Kasumi-1 (cell line): ENCODE measurements at places on chromosomes 3 and 15.

DNA sequence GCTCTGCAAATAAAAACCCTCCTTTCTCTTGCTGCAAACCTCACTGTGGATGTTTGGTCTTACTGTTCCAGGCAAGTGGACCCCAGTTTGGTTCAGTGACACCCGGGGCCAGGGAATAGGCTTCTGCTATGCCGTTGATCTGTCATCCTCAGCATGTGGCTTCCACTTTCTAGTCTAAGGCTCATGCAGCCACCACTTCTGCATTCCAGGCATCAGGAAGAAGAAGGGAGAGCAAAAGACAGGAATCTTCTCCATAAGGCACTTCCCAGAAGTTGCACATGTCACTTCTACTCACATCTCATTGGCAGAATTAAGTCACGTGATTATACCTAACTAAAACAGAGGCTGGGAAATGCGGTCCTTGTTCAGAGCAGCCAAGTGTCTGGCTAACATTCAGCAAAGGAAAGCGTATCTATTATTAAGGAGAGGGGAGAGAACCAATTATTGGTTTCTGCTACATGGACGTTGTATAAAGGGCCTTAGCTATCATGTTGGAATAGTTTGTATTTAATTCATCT lies 173.6 kb upstream of the PFN2 start:
- DNase-seq = no peak

- DNase-seq = peak; percentile 54
Observed at GRCh38 chr3:49255112-49255511, 21.9 kb downstream of the C3orf62 start.

DNA sequence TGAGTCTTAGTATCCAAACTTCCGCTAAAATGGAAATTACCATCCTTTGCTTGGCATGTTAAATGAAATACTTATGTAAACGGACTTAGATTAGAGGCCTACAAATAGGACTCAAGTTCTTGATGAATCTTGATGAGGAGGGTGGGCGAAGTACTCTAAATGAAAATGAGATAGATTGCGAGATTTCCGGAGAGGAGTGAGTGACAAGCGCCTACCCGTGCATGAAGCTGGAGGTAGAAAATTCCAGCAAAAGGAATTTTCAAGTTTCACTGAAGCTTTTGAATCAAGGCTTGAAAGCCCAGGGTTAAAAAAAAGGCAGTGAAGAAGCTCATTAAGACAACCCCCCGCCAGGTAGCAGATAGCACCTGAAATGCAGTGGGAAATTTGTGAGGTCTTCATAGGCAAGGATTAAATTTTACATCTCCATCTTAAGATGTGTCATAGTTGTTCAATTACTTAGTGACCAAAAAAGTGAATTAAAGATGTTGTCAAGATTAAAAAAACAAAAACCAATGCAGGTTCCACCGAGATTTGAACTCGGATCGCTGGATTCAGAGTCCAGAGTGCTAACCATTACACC lies 655 bp upstream of the RAB11A start:
- DNase-seq = peak; percentile 71

DNA sequence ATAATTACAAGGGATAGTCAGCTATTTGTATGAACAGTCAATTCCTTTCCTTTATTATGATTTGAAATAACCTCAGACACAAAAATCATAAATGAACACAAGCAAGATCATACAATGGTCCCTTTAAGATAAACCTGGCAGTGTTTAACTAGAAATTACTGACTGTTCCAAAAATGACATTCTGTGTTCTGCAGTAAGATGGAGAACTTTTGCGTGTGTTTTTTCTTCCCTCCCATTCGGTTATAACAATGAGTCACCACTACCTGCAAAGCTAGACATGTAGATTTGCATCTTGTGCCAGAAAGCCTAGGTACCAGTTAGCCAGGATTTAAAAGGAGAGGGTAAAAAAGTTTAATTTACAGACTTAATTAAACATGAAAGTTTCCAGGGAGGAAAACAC lies 248.2 kb upstream of the ADAMTS9 start:
- DNase-seq = no peak

DNA sequence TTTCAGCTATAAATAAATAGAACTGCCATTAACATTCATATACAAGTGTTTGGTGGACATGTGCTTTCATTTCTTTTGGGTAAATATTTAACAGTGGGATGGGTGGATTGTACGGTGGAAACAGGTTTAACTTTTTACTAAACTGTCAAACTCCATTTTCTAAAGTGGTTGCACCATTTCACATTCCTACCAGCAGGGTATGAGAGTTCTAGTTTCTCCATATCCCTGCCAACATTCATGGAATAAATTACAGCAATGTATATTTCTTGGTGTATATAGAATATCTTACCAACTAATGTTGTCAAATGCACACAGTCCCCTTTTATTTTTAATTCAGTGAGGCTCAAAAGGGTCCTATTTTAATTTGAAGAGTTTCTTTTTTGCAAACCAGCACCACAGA lies 71.3 kb upstream of the CTXND1 start:
- DNase-seq = no peak

GRCh38 chr3:132090921-132091320 lies 56.1 kb upstream of the CPNE4 start:
- no peak for DNase-seq

DNA sequence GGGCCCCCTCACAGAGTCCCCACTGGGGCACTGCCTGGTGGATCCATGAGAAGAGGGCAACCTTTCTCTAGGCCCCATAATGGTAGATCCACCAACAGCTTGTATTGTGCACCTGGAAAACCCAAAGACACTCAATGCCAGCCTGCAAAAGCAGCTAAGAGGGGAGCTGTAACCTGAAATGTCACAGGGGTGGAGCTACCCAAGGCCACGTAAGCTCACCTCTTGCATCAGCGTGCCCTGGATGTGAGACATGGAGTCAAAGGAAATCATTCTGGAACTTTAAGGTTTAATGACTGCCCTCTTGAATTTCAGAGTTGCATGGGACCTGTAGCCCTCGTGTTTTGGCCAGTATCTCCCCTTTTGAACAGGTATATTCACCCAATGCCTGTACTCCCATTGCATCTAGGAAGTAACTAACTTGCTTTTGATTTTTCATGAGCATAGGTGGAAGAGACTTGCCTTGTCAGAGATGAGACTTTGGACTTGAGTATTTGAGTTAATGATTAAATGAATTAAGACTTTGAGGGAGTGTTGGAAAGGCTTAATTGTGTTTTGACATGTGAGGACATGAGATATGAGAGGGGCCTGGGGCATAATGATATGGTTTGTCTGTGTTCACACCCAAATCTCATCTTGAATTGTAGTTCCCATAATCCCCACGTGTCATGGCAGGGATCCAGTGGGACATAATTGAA lies 900.9 kb upstream of the ROBO1 start:
- DNase-seq = no peak

- DNase-seq = no peak
Observed at GRCh38 chr3:49054344-49054862, 25.2 kb upstream of the IMPDH2 start.

GRCh38 chr3:192259661-192260060 lies 467.7 kb downstream of the FGF12 start:
- no peak for DNase-seq

GRCh38 chr15:44738340-44738984 lies 2.1 kb downstream of the TRIM69 start:
- DNase-seq = peak; percentile 54

DNA sequence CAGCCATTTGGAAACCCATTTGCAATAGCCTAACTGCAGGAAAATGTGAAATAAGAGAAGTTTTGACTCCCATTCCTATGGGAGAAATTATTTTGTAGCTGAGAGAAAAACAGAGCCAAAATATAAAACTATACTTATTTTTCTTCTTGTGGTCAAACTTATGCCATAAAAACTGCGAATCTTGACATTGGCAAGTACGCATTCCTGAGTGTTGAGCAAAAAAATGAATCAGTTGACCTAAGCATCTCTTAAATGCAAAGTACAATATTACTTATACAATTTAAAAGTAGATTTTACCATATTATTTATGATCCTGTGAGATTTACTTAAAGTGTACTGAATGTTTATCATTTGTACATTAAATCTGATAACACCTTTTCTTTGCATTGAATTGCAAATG lies 50.1 kb upstream of the CMC1 start:
- no peak for DNase-seq

- DNase-seq = no peak
Observed at GRCh38 chr15:91872356-91873137, 19.0 kb downstream of the SLCO3A1 start.

DNA sequence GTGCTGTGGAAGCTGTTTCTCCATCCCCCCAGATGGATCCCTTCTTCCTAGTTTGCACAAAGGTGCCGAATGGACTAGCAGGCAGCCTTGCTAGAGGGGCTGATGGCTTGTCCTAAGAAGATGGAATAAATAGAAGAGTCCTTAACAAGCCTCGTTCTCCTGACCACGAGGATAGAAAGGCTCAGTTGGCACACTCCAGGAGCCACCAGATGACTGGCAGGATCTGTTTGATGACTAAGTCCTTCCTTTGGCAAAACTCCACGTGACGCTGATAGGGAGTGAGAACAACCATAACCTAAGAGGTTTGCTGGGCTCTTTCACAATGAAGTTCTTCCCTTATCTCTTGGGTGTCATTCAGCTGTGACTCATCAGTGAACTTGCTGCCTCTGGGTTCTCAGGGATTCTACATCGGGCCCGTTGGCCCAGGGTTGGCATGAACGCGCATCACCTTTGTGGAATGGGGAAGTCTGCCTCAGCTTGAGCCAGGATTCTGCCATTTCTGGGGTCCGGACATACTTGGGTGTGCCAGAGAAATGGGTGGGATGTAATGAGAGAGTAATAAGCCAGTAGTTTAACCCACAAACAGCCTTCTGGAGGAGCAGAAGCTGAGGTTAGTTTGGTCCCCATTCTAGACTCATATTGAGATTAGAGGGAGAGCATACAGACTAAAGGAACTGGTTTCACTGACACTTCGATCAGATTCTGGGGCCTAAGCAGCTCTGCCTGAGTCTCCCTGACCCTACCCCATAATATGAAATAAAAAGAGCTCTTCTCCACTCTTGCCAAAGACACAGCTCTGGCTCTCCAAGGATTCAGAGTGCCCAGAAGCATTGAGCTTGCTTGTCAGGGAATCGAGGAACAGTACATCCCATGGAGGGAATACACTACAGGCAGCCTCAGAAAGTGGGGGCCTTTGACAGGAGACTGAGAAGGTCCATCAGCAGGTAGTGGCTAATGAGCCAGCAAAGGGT lies 2.0 kb upstream of the MELTF start:
- no peak for DNase-seq

DNA sequence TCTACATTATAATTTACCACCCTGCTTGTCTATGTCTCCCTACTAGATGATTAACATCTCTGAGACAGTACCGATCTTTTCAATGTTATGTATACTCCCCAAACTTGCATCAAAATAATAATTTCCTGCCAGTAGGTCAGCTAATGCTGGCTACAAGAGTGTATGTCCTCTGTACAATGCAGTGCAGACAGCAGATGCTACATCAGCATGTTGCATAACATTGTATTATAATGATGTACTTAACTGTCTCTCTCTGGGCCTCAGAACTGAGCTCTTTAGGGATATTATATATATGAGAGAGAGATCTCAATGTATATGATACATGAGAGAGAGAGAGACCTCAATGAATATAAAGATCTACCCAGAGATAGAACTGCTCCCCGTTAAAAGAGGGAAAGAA lies 456.6 kb downstream of the SHQ1 start:
- DNase-seq = no peak

- DNase-seq = no peak
Observed at GRCh38 chr15:100187677-100188076, 154.1 kb downstream of the ADAMTS17 start.

GRCh38 chr15:59002418-59002859 lies 15.0 kb downstream of the RNF111 start:
- peak; percentile 89 for DNase-seq

- no peak for DNase-seq
Observed at GRCh38 chr3:147007736-147008245, 398.6 kb downstream of the ZIC4 start.

- no peak for DNase-seq
Observed at GRCh38 chr3:32181796-32182195, 56.7 kb upstream of the CMTM8 start.

- no peak for DNase-seq
Observed at GRCh38 chr3:151152455-151153079, 50.4 kb downstream of the GPR171 start.

GRCh38 chr3:172334671-172335207 lies 113.5 kb downstream of the GHSR start:
- no peak for DNase-seq

- DNase-seq = no peak
Observed at GRCh38 chr3:179729981-179730380, 77.1 kb downstream of the USP13 start.

DNA sequence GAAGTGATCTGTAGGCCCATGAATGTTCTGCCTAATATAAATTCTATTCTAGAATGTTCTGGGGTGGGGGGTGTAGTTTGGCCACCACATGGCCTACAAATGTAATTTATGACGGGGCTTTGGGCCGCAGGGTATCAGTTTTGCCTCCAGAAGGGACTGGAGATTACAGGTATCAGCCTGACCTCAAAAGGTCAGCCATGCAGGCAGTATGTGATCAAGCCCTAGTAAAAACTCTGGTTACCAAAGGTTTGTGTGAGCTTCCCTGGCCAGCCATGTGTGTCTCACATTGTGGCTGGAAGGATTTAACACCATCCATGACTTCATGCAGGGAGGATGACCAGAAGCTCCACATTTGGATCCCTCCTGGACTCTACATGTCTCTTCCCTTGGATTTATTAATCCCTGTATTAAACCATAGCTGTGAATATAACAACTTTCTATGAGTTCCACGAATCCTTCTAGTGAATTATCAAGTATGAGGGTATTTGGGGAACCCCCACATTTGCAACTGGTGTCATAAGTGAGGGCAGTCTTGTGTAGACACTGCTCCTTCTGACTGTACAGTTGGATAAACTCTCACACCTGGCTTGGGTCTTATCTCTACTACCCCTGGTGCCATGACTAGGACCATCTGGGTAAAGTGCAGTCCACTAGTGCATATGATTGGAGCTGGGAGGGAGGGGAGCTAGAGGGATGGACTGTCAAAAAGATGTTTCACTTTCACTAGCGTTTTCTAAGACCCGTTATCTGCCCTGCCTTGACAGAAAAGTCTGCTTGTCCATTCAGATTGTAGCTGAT lies 50.0 kb upstream of the RFX7 start:
- no peak for DNase-seq

DNA sequence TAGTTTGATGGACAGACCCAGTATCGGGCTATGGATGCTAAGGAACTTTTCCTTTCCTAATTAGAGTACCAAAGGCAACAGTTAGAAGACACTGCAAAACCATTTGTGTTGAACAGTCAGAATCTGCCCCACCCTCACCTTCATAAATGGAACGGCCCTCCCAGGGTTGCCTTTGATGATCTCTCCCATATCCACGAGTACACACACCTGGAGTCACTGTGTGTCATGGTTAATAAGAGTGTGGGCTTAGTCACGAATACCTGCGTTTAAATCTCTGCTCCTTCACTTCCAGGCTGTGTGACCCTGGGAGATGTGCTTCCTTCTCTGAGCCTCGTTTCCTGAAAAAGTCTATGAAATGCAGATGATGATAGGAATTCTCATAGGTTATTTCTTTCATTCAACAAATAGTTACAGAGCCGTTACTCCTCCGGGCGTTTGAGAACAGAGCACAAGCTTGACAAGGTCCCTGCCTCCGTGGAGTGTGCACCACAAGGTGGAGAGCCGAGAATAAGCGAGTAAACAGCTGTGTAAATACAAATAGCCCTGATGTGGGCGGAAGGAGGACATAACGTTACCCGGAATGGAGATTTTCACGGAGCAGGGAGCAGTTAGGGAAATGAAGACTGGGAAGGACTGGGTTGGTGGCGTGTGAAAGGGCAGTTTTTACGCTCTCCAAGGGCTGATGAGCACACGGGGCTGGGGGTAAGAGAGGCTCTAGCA lies 6.7 kb downstream of the SLC51A start:
- DNase-seq = no peak
